GDM1 (cell line): ENCODE measurements at places on chromosomes 2 and 18.

- no peak for DNase-seq
Observed at GRCh38 chr18:8808001-8808400, 102.6 kb downstream of the MTCL1 start.

- peak; percentile 4 for DNase-seq
Observed at GRCh38 chr2:106638043-106638442, 150.9 kb downstream of the CD8B2 start.

DNA sequence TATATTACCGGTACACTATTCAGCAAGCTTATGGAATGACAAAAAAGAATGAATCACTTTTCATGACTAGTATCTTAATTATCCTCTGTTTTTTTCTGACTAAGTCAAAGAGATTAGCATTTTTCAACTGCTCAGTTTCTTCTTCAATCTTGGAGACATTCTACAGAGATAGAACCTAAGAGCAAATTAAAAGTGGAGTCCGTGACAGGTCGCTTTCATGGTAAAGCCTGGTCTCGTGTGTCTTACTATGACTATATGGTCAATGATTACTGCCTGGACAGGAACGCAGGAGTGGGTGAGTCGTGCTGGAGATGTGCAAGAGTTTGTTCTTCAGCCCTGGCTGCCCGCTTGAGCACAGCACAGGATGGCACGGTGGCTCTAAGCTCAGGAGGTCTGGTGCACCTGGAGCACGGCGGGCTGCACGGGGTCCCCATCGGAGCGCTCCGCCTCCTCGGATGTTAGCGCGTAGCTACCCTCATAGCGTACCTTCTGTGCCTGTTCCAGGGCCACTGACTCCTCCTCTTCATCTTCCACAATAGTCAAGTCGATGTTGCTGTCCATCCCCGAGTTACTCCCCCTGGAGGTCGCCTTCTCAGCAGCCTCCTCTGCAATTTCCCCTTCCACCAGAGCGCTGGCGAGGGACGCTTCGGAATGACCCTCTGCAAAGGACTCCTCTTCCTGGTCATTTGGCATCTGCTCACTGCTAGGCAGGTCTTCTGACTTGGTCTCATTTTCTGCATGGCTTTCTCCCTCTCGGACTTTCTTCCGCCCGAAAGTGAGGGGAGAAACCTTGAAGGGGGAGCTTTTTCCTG, 11.1 kb downstream of the CAVIN2 start:
- no peak for DNase-seq

DNA sequence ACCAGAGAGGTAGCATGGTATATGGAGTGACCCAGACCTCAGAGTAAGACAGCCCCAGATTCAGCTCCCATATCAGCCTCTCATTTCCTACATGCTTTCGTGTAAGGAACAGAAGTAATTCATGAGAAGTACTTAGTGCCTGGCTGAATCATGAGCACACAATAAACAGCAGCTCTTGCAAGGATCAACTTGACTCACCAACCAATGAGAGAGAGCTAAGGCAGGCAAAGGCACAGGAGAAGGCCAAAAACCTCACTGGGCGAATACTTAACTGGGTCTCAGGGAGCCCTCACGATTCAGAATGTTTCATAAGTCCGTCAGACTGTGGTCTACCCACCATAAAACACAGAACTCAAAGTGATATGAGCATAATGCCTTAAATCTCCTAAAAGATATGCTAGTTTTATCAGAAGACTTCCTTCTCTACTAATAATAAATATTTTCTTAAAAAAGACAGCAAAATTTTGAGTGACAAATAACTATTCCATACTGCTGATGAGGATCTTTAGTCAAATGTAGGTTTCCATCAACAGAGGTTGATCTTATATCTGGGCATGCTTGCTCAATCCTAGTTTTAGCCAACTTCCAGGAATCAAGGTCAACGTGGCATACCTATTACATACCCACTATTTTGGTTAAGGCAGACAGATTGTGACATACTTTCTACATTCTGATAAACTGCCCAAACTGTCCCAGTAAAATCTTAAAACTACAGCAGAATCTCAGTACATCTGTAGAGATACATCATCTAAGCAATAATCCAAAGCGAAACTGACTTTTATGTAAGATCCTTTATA, 34.9 kb downstream of the IMMT start:
- no peak for DNase-seq

GRCh38 chr2:38533180-38533579, 69.5 kb downstream of the HNRNPLL start:
- no peak for DNase-seq
